Kidney (tissue), 22 donors: ENCODE measurements at places on chromosomes 5 and 9.

DNA sequence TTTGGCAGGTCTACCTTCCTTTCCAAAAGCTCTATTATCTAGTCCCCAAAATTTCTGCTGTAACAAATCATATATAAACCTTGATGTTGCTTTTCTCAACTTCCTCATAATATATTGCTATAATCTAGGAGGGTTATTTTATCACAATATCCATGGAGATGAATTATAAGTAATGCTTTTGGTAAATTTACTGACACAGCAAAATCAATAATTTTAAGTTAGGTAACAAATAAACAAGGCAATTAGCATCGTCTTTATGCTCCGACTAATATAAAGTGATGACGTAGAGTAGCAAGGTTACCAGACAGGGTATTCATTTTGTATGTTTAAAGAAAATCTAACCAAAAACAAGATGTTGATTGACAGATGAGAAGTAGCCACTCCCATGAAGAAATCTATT is 132.3 kb upstream of the ST8SIA4 start:
- DNase-seq: no peak

- DNase-seq: no peak
These were observed 186.8 kb downstream of the PALM2AKAP2 start for GRCh38 chr9:109966643-109967368.

GRCh38 chr9:113548221-113549041 is 84.9 kb downstream of the RGS3 start:
- peak; percentile 87 for DNase-seq

DNA sequence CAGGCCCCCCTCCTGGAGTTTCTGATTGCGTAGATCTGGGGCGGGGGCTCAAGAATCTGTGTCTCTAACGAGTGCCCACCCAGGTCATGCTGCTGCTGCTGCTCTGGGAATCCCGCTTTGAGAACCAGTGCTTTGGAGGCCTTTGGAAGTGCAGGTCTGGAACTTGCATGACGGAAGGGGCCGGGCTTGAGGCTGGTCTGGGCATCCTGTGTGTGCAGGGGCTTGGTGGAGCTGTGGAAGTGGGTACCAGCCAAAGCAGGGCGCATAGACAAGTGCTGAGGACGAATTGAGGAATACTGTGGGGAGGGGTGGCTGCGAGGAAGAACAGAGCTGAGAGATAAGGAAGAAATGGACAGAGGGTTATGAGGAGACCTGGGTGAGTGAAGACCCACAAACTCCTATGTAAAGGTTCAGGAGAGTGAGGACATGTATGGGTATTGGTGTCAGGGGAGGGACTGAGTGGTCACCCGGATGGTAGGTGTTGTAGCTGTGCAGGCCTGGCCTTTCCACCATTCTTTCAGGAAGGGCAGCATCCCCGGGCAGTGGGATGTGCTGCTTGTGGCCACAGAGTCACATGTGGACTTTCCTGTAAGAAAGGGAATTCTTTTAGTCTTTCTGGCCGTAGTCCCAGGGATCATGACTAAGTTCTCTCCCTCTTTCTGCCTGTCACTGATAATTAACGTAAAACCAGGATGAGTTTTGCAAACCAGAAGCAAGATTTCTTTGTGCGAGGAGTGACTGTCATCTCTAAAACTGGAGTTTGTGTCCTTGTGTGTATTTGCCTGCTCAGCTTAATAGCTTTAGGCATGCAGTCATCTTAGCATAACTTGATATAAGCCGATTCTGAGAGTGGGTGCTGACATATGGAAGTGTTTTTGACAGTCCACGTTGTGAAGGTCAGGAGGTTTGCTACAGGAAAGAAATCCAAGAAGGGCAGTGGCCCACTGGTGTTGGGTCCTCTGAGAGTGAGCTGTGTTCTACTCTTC is 43.3 kb upstream of the TJP2 start:
- DNase-seq: no peak

- no peak for DNase-seq
These were observed 61.7 kb downstream of the PDE8B start for GRCh38 chr5:77272206-77272605.

DNA sequence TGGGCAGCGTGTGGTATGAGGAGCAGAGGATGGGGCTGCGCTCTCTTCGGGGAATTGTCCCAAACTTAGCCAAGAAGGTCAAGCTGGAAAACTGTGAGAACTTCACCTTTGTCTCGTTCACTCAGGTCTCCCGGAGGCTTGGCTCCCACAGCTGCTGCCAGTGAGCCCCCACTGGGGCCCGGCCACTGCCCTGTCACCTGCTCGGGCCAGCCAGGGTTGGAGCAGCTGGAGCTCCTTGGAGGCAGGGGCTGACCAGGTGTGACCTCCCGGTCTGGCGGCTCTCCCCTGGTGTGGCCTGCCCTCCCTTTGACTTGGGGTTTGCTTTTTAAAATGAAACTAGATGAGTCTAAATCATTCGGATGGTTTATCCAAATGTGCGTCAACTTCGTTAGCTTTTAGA is 58.0 kb downstream of the INIP start:
- no peak for DNase-seq

DNA sequence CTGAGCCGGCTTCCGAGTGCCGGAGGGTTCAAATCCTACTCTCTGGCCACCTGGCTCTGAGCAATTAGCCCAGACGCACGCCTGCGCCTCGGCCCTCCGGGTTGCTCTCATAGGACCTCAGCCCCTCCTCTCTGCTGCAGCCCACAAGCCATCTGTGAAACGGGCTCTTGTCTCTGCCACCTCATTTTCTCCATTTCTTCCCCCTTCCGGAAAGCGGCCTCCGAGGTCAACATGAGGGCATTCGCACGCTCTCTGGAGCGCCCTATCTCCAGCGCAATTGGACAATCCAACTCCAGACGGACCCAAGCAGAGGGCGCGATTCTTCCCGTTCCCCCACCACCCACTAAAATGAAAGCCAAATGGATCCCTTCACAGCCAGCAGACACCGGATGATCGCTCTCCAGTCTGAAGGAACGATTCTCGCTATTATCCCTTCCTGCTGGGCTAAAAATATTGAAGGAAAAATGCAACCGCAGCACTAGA is 41.5 kb downstream of the VAV2 start:
- DNase-seq: no peak

DNA sequence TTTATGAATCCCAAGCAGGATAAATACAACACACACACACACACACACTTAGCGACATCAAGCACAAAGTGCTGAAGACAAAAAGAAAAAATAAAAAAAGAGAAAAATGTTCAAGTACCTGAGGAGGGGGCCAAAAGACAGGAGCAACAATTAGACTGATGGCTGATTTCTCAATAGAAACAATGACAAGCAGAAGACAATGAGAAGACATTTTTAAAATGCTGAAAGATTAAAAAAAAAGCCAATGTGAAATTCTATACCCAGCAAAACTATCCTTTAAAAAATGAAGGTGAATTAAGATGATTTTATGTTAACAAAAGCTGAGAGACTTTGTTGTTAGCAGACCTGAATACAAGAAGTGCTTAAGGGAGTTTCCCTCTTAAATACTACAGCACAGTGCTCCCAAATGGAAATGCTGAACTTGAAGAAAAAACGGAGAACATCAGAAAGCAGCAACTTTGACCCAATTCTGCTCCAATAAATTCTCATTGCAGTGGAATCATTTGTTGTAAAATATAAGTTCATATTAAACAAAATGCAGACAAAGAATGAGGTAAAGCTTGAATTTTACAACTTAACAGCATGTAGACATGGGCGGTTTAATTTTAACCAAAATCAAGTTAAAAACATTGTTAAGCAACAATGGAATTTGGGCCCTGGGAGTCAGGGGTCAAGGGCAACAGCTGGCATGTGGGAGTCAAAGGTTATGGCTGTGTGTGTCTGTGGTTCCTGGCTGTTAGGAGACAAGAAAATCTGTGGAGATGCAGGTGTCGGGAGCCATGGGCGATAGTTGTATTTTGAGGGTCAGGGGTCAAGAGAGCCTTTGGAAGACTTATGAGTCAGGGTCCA is 776 bp upstream of the RANBP17 start:
- no peak for DNase-seq

GRCh38 chr9:113737517-113738271 is 138.4 kb upstream of the ZNF618 start:
- DNase-seq: peak; percentile 85

DNA sequence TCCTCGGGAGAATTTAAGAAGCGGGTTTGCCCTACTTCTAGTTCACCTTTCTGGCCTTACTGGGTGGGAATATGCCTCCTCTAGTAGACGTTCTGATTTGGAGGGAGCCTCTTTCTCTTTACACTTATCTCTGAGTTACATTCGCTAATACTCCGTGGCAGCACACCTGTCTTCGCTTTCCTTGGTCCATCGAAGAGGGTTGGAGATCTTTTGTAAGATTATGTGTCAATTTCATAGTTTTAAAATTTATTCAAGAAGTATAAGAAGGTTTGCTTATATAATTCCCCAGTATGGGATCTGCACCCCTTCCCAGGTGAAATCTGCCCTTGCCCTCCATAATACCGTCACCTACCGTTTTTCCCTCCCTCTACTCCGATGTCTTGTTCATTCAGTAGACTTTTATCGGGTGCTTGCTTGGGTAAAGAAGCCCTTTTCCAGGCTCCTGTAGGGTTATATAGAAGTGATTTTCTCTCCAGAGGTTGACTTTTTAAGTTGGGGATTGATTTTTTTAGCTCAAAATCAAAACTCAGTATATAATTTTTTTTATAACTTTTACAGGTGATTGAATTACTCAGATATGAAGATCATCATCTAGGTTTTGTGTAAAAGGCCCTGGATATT is 1.1 kb downstream of the GPBP1 start:
- no peak for DNase-seq

DNA sequence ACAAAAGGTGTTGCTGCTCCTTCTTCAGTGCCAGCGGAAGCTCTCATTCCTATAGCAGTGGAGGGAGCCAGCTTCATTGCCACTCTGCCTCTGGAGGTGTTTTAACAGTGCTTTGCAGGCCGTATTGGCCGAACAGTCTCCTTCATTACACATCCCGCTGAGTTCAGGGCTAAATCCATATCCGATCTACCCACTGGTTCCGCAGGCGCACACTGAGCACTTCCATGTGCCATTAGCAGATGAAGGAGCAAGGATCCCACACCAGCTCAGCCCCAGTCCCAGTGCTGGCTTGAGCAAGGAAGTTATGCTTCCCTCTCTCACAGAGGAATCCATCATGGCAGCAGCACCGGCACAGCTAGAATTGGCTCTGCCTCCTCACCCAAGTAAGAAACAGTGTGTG is 121.2 kb upstream of the IRX2 start:
- DNase-seq: no peak

GRCh38 chr9:70947086-70947485 is 174.3 kb downstream of the TRPM3 start:
- DNase-seq: no peak

GRCh38 chr5:149406203-149406978 is 27.3 kb upstream of the IL17B start:
- peak; percentile 89 for DNase-seq

DNA sequence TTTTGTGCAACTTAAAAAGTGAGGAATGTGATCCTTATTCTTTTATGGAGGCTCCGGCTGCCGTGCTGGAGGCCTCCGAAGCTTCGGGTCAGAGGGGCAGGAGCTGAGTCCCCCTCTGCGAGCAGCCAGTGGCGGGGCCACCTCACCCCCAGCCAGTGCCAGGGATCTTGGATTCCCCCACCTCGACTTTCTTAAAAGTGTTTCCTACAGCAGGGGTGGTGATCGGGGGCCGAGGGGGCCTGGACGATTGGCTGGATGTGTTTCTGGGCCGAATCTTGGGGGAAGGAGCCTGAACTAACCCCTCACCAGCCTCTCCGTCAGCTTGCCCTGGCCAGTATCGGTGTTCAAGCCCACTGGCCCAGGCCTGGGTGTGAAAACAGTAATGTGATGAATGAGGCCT is 92.2 kb upstream of the LMX1B start:
- no peak for DNase-seq

GRCh38 chr5:103232393-103232999 is 26.1 kb upstream of the MACIR start:
- no peak for DNase-seq

GRCh38 chr5:9712506-9712905 is 82.4 kb upstream of the TAS2R1 start:
- no peak for DNase-seq

GRCh38 chr5:140356853-140357725 is 2.9 kb upstream of the SLC4A9 start:
- no peak for DNase-seq

DNA sequence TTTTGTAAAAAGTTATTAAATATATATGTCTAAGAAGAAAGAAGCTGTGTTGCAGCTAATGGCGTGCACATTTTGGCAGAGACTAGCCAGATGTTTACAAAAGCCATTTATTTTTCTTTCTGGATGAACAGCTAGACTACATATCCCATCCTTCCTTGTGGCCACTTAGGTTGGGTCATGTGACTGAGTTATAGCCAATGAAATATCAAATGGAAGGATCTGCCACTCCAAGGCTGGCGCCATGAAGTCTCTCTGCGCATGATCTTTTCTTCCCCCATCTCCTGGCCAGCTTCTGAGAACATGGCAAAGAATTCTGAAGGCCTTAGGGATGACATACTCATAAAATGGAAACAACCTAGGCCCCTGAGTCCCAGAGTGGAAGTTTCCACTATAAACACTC is 244.2 kb upstream of the DAB2 start:
- no peak for DNase-seq

- no peak for DNase-seq
These were observed 46.4 kb upstream of the CHD1 start for GRCh38 chr5:98975223-98975622.

GRCh38 chr9:105057551-105057950 is 129.6 kb upstream of the ABCA1 start:
- DNase-seq: no peak

DNA sequence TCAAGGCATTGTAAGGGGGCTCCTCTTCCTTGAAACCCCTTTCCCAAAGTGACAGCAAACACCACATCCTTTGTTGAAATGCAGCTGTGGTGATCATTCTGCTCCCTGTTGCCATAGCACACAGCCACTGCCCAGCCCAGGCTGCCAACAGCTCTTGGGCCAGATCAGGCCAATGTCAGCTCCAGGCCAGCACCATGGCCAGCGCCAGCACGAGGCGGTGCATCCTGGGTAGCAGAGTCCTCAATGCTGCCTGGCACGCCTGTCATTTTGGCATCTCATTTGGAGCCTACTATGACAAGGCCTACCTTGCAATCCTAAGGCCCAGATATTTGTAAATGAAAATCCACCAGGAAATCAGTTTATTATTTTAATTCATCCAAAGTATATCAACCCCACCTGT is 390.6 kb downstream of the DNAH5 start:
- DNase-seq: peak; percentile 48

DNA sequence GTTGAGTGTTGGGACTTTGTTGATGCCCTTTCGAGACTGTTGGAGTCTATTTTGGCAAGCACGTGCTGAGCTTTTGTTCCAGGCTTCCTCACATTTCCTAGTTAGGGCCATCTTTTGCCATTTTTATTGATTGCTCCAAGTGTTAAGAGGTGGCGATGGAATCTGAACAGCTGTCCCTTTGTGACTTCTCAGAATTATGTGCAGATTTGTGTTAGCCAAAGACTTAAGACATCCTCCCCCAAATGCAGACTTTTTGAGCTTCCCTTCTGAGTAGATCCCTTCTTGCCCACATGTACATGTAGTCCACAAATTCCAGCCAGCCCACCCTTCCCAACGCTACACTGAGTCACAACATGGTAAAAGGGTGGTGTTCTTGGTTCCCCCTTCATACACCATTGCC is 59.2 kb downstream of the SPIN1 start:
- no peak for DNase-seq
